ENCODE measurements at places on chromosomes 13 and 19.

- DNase-seq: no peak
Measured at GRCh38 chr19:6833166-6833790, 54.1 kb upstream of the ADGRE1 start.

GRCh38 chr19:8580710-8581281 is 3.6 kb upstream of the MYO1F start:
- peak; percentile 87 for DNase-seq

GRCh38 chr19:29293736-29294342 is 80.9 kb upstream of the UQCRFS1 start:
- DNase-seq: no peak

DNA sequence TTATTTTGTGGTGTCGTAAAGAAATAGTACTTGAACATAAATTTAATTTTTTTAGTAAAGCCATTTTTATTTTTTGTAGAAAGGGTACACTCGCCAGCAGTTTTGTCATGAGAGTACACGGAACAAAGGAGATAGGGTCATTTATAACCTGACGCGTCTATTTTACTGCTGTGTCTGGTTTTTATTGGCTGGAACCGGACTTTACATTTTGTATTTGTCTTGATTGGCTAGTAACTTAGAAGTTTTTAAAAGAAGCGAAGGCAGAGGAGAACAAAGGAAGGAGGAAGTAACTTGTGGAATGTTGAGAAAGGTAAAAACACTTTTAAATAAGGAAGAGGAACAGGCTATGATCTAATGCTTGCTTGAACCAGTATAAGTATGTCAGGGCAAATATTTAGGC is 43.5 kb downstream of the TRPM4 start:
- no peak for DNase-seq

- no peak for DNase-seq
Measured at GRCh38 chr13:92313382-92313781, 913.2 kb upstream of the GPC6 start.
